ELR (cell line): ENCODE measurements at places on chromosomes 12 and 14.

GRCh38 chr12:93214523-93215289 lies 163.0 kb upstream of the NUDT4 start:
- DNase-seq = no peak

DNA sequence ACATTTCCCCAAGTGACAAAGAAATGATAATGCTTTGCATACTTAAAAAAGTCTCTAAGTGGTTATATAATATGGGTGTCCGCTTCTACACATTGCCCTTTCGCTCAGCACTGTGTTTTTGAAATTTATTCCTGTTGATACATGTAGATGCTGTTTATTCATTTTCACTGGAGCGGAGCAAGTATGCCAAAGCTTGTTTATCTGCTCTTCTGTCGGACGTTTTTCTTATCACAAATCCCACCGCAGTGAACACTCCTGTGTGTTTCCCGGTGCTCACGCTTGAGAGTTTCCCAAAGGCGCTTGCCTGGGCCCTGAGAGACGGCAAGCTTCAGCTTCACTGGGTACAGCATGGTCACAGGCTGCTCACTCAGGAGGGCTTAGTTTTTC lies 50.2 kb downstream of the TPCN1 start:
- no peak for DNase-seq

DNA sequence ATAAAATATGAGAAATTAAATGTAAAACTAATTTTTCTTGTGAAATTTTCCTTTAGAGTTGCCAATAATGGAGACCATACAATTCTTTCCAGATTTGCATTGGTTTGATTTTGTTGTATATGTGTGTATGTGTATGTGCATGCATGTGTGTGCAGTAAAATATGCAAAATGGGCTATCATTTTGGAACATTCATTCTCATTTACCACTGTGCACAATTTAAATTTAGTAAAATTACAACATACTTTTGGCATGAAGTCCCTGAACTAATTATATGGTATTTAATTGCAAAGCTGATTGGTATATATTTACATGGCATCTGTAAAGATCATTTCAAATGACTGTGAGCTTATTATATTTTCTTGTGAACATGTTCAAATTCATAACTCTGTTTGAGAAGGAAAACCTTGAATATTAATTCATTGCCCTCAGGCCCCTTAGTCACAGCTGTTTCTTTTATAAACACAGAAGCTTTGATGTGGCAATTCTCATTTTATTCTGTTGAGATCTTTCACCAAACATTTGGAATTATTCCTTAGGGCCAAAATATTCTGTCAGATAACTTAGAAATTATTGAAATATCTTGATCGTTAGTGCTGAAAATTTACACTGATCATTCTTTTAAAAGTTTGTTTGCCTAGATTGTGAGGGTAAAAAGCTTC lies 17.6 kb downstream of the KERA start:
- peak; percentile 43 for DNase-seq

GRCh38 chr12:91952916-91953315 lies 192.7 kb downstream of the BTG1 start:
- no peak for DNase-seq

- no peak for DNase-seq
These were observed 36.4 kb downstream of the PITPNM2 start for GRCh38 chr12:123114304-123115083.

GRCh38 chr12:100484891-100485471 lies 11.3 kb downstream of the NR1H4 start:
- DNase-seq = no peak

DNA sequence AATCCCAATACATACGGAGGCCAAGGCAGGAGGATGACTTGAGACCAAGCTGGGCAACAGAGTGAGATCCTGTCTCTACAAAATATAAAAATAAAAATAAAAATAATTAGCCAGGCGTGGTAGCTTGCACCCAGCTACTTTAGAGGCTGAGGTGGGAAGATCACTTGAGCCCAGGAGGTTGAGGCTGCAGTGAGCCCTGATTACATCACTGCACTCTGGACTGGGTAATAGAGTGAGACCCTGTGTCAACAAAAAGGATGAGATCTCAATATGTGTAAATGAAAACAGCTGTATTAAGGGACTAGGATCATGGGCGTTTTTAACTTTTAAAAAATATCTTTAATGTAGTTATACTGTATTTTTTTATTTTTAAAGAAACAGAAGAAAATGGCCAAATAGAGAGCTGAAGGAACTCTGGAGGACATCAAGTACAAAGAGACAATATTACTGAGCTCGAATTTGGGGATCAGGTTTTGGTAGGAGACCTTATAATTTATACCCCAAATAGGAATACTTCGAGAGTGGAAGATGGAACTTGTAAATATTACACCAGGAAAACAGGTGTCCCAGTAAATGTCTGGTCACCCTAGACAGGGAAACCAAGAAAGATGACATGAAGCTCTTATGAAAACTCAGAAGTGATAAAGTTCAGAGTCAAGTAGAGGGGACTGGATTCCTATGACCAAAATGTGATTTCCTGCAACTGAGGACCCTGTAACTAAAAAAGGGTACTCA lies 13.1 kb downstream of the BATF start:
- DNase-seq = no peak

DNA sequence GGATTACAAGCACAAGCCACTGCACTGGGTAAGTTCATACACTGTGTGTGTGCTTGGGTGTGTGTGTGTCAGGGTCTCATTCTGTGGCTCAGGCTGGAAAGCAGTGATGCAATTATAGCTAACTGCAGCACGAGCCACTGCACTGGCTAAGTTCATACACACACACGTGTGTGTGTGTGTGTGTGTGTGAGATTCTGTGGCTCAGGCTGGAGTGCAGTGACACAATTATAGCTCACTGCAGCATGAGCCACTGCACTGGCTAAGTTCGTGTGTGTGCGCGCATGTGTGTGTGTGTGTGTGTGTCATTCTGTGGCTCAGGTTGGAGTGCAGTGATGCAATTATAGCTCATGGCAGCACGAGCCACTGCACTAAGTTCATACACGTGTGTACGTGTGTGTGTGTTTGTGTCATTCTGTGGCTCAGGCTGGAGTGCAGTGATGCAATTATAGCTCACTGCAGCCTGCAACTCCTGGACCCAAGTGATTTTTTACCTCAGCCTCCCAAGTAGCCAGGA lies 85.4 kb downstream of the HECTD1 start:
- DNase-seq = no peak

- DNase-seq = no peak
These were observed 13.7 kb downstream of the DHX37 start for GRCh38 chr12:124975276-124975675.

DNA sequence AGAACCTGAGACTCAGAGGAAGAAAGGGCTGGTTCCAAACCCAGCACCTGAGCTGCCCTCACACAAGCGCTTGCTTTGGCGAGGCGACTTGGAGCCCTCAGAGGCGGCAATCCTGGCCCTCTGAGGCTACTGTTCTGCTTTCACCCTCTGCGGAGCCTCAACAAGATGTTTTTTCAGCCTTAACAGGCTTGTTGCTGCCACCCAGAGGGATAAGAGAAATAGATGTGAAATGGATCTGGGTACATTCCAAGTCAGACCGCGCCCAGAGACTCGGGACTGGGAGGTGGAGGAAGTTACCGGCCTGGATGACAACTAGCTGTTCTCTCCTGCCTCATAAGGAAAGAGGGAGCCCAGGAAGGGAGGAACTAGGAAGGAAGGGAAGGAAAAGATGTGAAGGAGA lies 89.6 kb downstream of the TTC7B start:
- DNase-seq = no peak
